Fibroblast of the conjunctiva (primary cell): ENCODE measurements at places on chromosomes 12 and 14.
A peak's percentile ranks its signal among the peaks of the same experiment; 100 is the strongest.

DNA sequence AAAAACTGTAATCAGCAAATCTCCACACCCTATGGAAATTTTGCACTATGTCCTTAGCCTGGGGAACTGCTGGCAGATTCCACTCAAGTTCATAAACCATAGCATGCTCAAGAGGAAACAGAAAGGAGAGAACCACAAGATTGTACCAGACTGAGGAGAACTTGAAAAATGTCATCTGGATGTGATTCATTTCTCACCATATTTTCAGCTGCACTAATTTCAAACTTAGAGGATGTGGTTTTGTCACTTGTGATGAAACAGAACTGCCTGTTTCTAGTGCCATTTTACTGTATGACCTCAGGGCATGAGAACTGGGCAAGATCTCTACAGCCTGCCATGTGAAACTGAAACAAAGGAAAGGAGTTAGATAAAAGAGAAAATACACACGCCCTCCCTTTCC is 1493.1 kb upstream of the FLRT2 start:
- DNase-seq: peak; percentile 17

DNA sequence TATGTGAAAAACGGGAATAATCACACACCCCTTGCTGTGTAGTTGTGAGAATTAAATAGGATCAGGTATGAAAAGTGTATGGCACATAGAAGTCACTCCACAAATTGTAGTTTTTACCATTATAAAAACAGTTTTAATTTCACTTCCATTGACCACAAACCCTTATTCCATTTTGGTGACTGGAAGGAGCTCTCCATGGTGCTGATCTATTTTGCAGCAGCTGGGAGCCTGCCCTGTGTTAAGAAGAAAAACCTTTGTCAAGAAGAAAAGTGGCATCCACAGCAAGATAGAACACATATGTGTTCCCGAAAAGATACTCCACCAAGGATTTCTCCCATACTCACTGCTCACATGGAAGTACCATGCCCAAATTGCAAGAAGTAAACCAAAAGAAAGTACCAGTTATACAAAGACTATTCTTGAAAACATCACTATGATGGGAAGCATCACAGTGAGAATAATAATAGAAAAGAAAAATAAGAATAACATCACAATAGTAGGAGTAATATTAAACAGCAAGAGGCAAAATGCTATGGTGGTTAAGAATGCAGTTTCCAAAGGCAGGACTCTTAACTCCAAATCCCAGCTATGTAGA is 58.7 kb downstream of the TUNAR start:
- no peak for DNase-seq

DNA sequence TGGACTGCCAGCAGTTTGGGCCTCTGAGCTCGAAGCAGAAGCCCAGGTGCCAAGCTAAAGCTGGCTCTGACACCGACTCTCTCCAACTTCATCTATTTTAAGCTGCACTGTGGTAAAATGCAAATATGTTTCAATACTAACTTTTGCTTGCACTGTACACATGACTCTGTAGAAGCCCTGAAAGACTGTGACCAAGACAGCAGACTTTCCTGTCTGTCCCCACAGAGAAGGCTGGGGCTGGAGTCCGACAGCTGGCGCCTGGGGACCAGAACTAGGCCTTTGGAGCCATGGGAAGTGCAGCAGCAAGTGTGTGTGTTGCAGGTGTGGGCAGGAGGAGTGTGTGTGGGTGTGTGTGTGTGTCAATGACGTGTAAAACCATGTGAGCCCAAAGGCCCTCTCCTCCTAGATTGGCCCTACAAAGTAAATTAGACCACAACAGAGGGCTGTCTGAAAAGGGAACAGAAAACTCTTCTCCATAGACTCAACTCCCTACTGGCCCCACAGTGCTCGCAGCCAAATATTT is 16.4 kb upstream of the RAB35 start:
- DNase-seq: no peak

DNA sequence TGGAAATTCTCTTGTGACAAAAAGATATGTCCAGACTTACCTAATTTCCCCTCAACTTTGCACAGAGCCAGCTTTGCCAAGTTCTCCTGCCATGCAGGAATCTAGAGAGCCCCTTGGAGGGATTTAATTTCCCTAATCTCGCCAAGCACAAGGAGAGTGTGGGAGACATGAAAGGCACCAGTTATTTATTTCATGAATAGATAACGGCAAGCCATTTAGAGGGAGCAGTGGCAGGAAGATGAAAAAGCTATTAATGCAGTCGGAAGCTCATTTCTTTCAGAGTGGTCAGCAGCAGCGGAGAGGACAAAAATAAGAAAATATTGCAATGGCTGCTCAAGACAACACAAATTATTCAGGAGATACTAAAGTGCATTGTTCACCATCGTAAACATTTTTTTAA is 150.9 kb upstream of the WSCD2 start:
- no peak for DNase-seq

- no peak for DNase-seq
Measured at GRCh38 chr12:42933461-42934081, 344.0 kb upstream of the PRICKLE1 start.

DNA sequence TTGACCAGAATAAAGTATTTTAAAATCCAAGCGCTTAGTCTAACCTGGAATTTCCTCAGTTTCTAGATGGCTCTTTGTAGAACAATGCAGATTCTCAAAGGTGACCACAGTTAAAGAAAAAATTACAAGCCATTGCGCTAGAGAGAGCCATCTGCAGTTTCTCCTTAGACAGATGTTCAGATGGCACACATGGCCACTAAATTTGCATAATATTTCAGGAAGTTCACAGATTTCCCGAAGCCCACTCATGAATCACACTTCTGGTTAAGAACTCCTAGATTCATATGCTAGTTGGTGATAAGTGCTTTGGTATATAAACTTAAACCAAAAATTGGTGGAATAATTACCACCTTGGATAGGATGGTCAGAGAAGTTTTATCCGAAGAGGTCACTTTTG is 749 bp downstream of the AKAP3 start:
- no peak for DNase-seq

DNA sequence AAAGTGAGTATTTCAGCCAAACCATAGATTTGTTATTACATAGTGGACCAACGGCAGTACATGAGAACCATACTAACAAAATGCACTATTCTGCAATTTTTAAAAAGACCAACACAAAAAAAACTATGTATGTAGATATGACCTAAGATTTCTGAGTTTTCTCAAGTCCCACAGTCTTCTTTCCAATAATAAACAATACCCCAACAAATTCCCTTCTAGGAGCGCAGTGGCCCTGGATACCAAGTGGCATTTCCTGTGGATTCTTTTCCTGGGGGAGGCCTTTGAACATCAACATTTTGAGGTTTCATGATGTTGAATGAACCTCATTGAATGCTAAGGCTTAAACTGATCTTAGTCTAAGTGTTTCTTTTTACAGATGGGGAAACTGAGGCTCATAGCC is 210.5 kb downstream of the BCAT1 start:
- DNase-seq: no peak

DNA sequence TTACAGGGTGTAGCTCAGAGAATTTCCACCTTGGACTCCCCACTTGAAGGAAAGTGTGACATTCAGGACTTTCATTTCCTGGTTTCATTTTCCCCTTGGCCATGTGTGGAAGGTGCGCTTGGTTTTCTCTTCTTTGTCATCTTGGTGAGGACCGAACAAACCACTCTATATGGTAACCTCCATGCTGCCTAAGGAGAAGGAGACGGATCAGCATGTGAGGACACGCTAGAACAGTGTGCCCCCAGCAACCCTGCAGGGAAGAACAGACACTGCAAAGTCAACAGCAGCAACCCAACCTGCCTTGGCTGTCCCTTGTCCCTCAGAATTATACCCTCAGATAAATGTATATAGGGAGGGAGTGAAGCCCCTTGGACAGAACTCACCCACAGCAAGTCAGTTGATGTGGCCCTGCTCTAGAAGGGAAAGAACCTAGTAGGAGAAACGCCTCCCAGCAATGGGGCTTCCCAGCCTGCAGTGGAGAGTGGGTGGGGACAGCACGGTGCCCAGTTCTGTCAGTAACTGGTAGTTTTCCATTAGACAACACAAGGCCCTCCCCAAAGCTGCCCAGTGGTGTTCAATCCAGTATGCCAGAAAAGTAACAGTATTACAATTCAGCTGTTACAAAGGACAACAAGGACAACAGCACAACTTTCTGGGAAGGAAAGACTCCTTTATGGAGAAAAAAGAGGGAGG is 18.9 kb upstream of the COCH start:
- no peak for DNase-seq

DNA sequence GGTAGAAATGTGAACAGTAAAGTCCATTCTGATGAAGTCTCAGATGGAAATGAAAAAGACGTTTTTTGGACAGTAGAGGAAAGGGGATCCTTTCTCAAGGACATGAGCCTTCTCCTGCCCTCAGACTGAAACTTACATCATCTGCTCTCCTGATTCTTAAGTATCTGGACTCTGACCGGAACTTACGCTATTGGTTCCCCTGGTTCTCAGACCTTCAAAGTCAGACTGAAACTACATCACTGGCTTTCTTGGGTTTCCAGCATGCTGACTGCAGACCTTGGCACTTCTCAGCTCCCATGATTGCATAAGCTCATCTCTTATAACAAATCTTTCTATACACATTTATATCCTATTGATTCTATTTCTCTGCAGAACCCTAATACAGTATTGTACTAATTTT is 291.0 kb downstream of the SNAPC1 start:
- DNase-seq: no peak

GRCh38 chr12:32454075-32454474 is 54.7 kb downstream of the FGD4 start:
- DNase-seq: peak; percentile 38

DNA sequence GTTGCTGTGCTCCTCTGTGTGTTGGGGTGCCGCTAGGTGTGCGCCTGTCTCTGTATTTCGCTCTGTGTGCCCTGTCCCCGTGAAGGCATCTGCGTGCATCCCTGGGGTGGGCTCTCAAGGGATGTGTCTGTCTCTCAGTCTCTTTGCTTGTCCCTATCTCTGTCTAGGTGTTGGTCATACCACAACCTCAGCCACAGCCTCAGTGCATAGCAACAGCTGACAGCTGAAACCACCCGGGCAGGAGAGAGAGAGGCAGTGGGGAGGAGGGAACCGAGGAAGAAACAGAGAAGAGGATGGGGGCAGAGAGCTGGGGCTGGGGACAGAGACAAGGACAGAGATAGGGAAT is 953 bp upstream of the NXPH4 start:
- no peak for DNase-seq

- no peak for DNase-seq
Measured at GRCh38 chr12:116929885-116930284, 19.1 kb downstream of the FBXW8 start.

DNA sequence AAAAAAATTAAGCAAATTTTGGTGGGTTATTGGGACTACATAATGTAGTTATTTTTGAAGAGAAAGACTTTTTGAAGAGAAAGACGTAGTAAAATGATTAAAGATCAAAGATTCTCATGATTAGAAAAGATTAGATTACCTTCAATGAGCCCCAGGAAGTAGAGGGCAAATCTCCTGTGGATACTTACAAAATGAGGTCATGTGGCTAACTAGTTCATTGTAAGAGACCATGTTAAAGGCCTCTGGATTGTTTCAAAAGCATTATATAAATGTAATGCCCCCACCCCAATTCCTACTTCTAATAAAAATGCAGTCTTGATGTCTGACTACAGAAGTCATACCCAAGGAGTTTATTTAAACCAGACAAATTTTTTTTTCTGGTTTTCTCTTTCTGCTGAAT is 93.3 kb downstream of the ERGIC2 start:
- DNase-seq: no peak

DNA sequence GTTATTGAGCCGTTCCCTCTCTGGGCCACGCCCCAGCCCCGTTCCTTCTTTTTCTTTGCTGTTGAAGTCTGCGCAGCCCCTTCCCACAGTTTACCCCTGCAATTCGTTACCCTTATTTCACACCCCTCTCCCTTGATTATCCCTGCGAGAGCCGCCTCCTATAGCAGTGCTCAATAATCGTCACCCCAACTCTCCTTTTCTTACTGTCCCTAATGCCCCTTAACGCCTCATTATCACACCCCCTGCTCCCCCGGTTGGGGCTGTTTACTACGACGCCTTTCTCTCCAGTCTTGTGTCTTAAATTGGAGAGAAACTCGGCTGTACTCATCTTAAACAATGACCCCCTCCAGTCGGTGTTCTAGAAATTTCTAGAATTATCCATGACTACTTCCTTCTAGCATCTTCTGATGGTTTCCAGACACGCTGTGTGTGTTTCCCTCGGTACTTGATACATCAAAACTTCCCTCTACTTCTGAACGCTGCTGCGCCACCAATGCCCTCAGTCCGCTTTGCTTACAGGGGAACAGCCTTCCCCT is 713 bp upstream of the FBXL14 start:
- DNase-seq: no peak

GRCh38 chr12:66786531-66787308 is 107.8 kb upstream of the GRIP1 start:
- DNase-seq: no peak

DNA sequence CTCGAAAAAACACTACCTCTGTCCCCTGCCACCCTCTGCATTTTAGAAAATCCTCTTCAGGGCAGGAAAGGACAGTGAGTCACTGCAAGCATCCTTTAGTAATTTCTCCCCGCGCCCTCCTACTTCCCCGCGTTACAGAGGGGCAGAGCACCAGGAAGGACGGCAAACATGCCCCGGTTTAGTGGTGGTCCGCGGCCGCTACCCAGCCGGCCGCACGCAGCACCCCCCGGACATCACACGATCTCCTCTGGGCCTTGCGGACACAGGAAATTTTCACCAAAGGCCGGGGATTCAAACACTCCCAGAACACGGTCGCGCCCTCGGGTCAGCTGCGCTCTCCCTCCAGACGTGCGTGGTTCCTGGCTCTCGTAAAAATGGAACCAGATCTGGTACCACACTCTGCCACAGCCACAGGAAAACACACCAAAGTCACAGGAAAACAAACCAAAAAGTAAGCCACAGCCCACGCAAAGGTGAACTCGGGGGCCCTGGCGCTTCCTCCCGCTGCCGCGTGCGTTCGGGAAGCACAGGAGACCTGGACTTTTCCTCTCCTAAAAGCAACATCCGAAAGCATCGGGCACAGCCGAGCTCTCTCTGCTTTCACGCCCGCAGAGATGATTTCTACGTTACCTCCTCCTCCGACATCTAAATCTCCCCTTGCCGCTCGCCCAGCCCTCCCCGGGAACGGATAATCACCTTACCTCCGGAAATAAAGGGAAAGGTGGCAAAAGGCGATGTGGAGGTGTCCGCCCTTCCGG is 839 bp downstream of the SLC38A1 start:
- no peak for DNase-seq

- DNase-seq: no peak
Measured at GRCh38 chr12:52249511-52250047, 16.5 kb downstream of the KRT7 start.

- no peak for DNase-seq
Measured at GRCh38 chr14:75280831-75281653, 2.4 kb downstream of the FOS start.

DNA sequence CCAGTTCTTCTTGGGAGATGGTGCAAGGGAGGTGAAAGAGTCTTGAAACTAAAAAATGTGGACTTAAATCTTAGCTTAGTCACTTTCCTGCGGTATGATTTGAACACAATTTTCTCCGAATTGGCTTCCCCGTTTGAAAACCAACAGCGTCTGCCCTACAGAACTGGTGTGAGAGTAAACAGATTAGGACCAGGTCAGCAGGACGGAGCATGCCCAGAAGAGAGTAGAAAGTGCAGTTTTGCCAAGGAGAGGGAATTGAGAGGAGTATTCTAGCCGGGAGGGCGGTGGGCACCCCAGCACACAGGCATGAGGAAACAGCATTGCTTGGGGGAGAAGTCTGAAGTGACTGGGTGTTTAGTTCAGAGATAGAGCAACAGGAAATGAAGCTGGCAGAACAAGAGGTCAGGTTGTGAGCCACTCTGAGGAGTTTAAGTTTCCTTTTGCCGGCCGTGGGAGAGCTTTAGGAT is 927.1 kb downstream of the VRK1 start:
- no peak for DNase-seq

- DNase-seq: no peak
Measured at GRCh38 chr12:94481734-94482133, 22.1 kb upstream of the CEP83 start.

- no peak for DNase-seq
Measured at GRCh38 chr14:71964716-71965115, 32.5 kb downstream of the RGS6 start.
